ENCODE measurements at places on chromosomes 5 and 9.

DNA sequence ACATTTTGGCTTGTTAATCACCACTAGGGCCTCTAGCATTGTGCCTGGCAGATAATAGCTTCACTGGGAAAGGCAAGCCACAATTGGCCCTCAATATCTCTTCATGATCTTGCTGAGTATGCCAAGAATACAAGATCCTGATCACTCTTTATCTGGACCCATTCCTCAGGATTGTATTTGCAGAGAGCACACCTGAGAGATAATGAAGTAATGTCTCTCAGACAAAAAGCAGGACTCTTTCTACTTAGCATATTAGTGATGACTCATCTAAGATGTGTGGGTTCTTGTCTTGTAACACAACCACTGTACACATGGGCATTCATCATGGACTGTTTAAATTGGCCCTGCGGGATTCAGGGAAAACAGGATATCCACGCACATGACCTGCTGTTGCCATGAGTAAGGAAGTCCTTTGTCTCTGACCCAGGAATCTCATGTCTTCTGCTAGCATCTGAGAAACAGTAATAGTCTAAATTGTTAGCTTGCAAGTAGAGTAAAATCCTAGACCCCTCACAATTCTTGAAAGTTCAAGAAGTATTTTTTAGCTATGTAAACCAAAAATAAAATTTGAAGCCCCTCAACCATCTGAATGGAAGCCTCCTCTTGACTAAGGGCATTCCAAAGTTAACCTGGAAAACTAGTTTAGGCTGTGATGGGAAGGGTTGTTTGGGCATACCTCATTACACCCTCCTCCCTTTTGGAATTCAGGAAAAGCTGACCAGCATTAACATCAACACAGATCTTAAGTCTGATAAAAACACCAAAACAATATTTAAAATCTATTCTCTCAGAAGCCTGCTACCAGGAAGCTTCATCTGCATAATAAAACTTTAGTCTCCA is 28.0 kb upstream of the NFIL3 start:
- peak; percentile 34 for DNase-seq

DNA sequence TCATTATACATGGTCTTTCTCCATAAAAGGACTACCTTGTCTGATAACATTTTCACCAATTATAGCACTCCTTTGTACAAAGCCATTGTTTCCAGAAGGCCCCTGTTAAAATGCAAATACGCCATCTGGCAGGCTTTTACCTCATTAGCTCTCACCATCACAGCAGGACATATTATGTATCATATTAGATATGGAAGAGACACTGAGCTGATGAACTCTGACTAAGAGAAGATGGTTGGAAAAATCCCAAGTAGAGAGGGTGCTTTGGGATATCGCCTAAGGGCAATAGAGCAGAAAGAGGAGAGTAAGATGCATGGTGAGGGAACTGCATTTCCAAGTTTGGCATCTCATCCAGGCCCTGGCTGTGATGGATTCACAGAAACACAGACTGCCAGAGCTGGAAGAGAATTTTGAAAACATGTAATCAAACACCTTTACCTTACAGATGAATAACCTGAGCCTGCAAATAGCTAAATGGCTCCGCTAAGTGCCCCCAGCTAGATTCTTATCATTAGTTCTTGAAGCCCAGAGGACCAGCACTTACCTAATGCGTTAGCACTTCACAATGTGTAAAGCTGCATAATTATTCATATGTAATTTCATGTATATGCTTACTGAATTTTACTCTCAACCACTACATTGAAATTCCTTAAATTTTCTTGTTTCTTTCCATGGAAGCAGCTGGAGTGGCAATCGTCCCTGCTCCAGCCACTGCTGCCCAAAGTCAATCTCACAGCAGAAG is 393.6 kb upstream of the IZUMO3 start:
- DNase-seq, result no peak

DNA sequence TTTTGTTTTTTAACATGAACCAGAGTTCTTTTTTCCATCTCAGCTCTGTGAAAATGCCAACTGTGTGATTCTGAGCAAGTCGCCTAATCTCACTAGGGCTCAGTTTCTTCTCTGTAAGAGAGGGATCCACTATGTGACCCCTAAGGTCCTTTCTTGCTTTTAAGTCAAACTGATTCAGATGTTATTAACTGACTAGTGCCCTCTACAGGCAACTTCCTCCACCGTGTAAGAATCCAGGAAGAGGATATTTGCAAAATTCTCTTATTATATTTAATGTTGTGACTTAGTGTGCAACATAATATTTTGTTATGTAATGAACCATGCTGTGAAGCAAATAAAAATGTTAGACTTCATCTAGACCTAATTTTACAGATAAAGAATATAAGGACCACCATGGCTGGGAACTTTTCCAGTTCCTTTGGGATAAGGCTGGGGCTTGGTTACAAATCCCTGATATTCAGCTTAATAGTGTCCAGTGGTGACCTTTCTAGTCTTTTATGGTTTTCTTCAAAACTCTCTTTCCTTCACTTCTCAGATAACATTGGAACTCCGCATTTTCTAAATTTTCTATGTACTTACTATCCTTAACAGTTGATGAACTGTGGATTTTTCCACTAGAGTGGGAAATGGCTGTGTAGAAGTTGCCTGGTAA is 244.7 kb downstream of the PIK3R1 start:
- DNase-seq, result peak; percentile 67

DNA sequence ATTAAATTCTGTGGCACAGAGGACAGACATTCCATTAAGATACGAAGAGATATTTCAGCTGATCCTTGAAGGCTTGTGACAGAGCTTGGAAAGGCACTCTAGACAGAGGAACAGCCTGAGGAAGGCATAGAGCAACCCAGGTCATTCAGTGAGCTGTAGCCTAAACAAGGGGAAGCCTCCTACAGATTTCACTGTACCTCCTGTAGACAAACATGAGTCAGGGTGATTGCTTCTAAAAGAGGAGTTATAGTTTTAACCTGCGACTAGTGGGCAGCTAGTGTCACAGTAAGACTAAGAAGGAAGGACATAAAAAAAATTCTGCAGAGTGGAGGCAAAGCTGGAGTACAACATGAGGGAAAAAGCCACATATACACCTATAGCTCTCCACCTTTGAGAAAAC is 43.5 kb upstream of the ANKDD1B start:
- DNase-seq, result peak; percentile 50

GRCh38 chr5:159682623-159683022 is 233.7 kb upstream of the ADRA1B start:
- DNase-seq, result peak; percentile 27

DNA sequence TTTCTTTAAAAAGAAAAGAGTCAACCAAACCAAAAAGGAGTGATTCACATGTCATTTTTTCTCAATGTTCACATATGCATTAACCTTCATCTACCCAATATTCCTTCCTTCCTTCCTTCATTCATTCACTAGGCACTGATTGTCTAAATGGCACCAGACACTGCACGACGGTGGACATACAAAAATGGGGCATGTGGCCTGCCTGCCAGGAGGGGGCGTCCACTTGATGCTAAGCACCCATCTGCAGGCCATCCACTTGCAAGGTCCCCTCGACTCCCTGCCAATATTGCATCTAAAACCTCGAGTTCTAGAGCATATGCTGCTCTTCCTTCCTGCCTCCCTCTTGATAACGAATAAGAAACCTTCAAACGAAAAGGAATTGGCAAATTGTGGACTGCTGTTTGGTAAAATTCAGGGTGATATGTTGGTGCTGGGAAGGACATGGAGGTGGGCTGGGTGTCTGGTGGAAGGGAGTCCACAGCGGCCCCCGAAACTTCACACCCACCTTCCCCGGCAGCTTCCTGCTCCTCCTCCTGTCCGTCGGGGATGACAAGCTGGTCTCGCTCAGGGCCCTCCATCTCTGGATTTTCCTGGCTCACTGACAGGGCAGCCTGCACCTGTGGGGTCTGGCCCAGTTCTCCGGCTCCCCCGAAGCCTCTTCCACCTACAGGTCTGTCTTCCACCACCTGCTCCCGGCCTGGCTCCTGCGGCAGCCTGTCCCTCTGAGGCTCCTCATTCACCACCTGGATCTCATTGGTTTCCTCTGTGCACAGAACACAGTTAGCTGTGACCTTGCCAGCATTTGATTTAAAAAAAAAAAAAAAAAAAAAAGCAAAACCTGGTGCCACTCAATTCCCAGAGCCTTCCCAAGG is 64.3 kb downstream of the GOLM1 start:
- peak; percentile 53 for DNase-seq

DNA sequence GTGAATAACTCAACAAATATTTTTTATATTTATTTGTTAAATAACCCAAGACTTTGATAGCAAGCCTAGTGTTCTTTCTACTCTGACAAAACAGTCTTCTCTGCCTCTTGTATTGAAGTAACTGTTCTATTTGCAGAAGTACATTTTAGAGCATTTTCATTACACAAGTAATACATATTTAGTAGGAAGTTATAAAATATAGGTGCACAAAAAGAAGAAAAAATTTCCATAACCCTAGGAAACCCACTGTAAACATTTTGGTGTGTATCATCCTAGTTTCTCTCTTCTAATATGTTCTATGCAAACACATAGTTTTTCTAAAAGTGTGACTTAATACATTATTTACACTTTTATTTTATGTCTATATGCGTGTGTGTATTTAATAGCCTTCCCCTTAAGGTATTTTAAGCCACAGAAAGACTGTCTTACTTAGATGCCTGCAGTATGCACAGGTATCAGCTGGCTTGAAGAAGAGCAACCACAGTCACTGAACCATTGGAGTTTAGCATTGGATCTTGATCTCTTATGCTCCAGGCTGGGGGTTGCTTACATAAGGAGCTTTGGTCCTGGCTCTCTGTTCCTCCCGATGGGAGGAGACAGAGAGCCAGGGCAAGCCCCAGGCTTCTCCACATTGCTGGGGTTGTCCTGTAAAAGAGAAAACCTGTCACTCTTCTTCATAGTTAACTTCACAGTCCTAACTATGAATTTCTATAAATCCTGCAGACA is 3.8 kb downstream of the SELENOP start:
- DNase-seq, result no peak

DNA sequence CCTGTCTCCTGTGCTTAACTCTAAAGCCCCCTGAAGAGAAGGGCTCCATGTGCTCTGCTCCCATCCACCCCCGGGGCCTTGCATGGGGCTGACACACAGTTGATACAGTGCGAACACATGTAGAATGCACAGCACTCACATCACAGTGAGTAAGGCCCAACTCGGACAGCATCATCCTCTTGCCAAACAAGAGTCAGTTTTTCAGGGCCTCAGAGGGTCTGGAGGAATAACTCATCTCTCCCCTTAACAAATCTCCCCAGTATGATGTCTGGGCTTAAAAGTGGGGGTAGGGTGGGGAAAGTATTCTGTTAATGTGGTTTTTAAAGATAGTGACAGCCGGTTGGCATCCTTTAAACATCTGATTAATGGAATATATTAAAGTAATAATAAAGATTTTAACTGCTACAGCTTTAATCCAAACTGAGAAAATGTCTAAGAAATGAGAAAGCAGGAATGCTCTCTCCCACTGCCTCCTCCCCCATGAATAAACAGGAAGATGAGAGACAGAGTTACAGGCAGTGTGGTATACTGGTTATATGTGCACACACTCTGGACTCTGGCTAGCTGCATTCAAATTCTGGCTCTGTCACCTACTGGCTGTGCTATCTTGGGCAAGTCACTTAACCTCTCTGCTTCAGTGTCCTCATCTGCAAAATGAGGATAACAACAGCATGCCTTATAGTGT is 22.5 kb downstream of the APBA1 start:
- no peak for DNase-seq

DNA sequence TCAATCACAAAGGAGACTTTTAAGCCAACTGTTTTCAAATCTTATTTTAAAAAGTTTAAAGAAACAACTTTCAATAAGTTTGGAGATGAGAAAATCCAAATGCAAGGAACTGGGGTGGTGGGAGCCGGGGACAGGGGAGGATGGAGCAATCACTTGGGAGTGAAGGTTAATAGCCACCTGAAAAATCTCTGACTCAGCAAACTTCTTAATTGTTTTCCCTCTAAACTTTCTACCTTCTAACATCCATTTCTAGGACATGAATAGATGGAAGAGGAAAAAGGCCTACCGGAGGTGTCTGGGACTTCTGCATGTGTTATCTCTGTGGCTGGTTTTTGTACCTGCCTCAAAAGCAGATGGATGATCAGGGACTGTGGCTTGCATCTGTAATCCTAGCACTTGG is 360.6 kb downstream of the OSTF1 start:
- no peak for DNase-seq

- DNase-seq, result no peak
Measured at GRCh38 chr9:95742821-95743220, 132.7 kb upstream of the ERCC6L2 start.

- no peak for DNase-seq
Measured at GRCh38 chr9:111926421-111926875, 29.8 kb downstream of the UGCG start.

DNA sequence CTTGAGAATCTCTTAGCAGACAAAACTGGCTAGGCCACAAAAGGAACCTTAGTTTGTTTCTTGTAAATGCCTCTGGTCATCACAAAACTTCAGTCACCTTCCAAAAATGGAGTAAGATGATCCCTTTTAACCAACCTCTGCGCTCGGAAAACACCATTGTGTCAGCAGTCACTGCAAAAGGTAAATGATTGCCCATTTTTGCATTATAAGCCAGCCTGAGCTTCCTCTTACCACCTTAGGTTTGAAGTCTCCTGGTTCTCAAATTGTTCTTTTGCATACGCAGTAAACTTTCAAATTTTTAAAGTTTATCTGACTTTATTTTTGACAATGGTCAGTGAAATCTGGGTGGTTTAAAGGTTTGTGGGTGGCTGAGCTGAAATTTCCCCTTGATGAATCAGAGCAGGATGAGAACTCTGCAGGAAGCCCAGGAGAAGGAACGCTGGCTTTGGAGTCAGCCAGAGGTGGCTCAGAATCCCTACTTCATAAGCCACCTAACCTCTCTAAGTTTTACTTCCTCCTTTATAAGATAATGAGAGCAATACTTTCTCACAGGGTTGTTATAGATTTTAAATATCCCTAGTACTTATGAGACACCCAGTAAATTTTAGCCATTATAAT is 131.4 kb downstream of the MED10 start:
- DNase-seq, result no peak

GRCh38 chr5:42870882-42871418 is 59.3 kb upstream of the SELENOP start:
- DNase-seq, result peak; percentile 20

DNA sequence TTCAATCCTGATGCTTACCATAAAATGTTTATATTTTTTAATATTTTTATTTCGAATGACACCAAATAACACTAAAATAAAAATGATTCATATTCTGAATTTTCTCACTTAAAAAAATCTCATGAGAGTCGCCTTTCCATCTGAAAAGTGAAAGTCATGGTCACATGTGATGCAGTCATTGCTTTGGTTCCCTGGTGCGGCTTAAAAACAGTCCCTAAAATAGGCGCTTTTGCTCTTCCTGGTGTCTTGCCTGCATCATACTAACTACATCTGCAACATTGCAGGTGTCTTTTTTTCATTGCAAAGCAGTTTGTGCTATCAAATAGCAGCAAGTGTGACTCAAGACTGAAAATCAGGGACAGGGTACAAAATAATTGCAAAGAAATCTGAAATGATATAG is 185.2 kb upstream of the NREP start:
- DNase-seq, result no peak

GRCh38 chr9:109707355-109707754 is 72.6 kb upstream of the PALM2AKAP2 start:
- no peak for DNase-seq

GRCh38 chr5:157130925-157131324 is 11.7 kb downstream of the MED7 start:
- no peak for DNase-seq

Data from MCF 10A (cell line).